SK-MEL-5 (cell line): ENCODE measurements at places on chromosomes 1 and 21. TPM values are rescaled to one million over a fixed set of nuclear protein-coding genes. Genes with fewer than 3 reads are reported as not detected.
A peak's percentile ranks its signal among the peaks of the same experiment; 100 is the strongest.

DNA sequence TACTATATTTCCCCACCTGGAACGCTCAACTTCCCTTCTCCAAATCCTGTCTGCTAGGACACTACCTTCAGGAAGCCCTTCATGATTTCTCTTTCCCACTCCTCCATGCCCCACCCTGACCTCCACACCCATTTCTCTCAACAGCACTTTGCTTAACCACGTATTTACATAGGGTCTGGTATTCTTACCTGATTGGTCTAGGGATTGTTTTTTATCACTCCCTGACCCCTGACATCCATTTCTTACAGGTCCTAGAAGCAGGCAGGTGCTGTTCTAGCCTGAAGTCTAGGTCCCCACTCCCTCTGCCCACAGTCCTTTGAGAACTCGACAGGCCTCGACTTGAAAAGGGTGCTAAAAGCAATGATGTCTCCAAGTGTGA lies 47.5 kb downstream of the DMAP1 start:
- no peak for DNase-seq

GRCh38 chr21:42650441-42651421 lies 2.7 kb upstream of the PDE9A start:
- no peak for DNase-seq

GRCh38 chr1:6467744-6468688 lies 2.0 kb upstream of the TNFRSF25 start:
- DNase-seq: no peak

DNA sequence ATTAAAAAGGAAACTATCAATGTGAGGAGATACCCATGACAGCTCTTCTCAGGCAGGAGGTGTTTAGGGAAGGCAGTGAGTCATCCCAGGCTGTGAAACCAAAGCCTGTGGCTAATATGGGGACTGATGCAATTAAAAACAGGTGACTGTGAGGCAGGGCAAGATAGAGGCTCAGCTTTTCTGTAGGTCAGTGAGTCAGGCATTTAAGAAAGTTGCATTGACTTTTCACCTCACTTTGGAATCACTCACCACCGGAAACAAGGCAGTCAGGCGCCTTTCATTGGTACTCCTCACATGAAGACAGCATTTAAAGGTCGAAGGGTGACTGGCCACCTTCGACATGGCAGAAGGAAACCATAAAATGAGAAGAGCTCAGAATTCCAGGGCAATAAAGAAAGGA lies 54.5 kb downstream of the PAPPA2 start:
- DNase-seq: peak; percentile 83

GRCh38 chr1:145846201-145846612 lies 777 bp downstream of the NUDT17 start:
- DNase-seq: peak; percentile 68

Gene SLC22A15
- 1.2 and 1.4 TPM in 2 replicates for total RNA-seq

Gene HSPB7
- 0.66 TPM in 1 of 2 replicates, not detected in the other for total RNA-seq

GRCh38 chr1:109866071-109866470 lies 44.6 kb upstream of the CSF1 start:
- DNase-seq: no peak

DNA sequence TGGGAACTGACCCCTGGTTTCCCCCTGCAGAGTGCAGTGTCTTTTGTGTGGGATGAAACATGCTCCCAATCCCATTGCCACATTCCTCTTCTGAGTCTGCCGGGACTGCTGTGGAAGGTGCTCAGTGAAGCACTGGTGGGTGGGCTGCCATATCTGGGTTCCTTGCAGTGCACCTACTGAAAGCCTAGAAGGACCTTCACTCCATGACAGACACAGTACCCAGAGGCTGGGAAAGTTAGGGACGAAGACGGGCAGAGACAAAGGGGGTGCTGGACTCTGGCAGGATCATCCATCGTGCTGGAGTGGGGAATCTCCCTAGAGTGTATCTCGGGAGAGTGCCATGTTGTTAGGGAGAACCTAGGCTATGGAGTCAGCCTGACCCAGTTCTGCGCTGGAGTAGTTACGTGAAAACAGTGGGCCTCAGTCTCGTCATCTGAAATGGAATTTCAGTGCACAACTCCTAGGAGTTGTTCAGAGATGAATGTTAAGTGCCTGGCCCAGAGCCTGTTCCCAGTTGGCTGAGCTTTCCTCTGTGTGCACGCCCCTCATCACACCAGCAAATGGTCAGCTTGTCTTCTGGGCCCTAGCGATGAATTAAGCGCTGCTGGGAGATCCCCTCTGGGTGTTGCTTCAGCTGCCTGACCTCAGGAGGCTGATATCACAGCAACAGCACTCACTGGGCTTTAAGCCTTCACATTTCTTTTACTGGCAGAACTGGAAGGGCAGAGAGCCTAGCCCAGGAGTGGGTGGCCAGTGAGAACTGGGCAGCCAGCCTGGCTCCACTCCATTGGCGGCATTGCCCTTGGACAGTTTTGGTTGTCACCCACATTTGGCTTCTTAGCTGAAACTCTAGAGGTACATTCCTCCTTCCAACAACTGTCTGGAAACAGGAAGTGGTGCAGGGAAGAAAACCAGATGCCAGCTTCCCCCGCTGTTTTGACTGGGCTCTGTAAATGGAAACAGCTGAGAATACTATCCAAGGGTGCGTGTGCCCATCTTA lies 479.8 kb upstream of the VAMP3 start:
- DNase-seq: no peak

GRCh38 chr1:47914218-47914938 lies 82.8 kb downstream of the TRABD2B start:
- no peak for DNase-seq

GRCh38 chr1:231571904-231572303 lies 43.4 kb downstream of the TSNAX start:
- peak; percentile 52 for DNase-seq
